HL-60 (cell line): ENCODE measurements at places on chromosomes 13 and 19.

- DNase-seq = no peak
Observed at GRCh38 chr19:58261968-58262921, 16.5 kb upstream of the ZNF8 start.

GRCh38 chr13:42650506-42650905, 76.6 kb downstream of the TNFSF11 start:
- no peak for DNase-seq

DNA sequence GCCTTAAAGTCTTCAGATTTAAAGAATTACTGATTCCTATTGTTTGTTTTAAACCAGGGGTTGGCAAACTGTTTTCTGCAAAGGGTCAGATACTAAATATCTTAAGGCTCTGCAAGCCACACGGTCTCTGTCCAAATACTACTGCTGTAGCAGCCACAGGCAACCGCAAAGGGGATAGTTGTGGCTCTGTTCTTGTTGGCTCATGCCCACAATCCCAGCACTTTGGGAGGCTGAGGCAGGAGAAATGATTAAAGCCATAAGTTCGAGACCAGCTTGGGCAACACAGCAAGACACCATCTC, 22.4 kb downstream of the RANBP3 start:
- no peak for DNase-seq

DNA sequence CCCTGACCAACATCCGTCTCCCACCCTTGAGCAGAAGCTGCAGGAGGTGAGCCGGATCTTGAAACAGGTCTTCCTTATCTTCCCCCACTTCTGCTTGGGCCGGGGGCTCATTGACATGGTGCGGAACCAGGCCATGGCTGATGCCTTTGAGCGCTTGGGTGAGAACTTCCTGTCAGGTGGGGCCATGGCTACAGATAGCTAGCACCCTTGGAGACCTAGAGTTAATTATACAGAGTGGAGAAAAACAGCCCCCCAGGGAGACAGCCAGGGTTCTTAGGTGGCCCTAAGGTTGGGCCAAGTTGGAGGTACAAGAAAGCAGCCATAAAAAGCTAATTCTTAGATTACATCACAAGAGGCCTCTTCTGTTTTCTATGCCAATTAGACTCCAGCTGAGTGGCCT, 8.9 kb upstream of the ARHGAP45 start:
- no peak for DNase-seq

DNA sequence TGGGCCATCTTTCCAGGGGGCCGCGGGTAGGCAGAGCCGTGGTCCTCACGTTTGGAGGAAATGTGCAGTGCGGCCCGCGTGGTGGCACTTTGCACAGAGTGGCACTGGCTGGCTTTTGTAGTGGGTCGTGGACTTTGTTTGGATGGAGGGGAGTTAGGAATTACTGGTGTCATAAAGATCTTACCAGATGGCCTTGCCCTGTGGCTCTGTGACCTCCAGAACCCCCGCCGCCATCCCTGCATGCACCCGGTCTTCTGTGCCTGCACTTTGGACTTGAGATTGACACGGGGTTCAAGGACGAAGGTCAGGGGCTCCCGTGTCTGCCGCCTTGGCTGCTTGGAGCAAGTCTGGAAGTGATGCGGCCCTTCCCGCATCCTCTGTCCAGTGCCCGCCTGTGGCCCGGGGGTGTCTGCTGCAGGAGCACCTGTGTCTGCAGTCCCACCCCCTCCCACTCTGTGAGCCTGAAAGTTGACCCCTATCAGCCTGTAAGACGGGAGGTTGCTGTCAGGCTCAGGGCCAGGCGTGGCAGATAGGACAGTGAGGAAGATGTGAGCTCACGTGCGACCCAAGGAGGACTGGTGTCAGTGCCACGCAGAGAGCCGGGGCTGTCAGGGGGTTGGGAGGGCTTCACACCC, 2.2 kb downstream of the GNA11 start:
- DNase-seq = no peak

DNA sequence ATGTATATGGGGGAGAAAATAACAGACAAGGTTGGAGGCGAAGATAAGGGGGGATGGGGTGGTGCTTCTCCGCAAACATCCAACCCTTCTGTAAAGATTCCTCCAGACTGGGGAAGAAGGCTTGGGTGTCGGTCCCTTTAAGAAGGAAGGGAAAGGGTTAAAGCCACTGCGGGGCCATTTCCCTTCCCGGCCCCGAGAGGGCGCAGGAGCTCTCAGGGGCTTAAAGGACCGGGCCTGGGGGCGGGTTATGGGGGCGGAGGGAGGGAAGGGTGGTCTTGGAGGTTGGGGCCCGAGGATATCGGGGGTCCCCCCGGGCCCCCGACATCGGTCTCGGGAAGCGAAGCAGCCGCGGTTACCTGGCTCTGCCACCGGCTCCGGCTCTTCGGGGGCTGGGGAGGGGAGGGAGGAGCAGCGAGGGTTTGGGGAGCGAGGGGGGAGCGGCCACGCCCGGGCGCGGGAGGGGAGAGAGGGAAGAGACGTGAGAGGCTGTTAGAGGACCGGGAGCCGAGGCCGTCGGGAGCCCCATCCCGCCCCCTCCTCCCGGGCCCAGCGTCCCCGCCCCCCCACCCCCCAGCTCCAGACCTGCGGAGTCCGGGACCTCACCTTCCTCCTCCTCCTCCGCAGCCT, 2.8 kb downstream of the TNNT1 start:
- DNase-seq = peak; percentile 51

- no peak for DNase-seq
Observed at GRCh38 chr13:106986033-106986484, 418.1 kb upstream of the ARGLU1 start.

DNA sequence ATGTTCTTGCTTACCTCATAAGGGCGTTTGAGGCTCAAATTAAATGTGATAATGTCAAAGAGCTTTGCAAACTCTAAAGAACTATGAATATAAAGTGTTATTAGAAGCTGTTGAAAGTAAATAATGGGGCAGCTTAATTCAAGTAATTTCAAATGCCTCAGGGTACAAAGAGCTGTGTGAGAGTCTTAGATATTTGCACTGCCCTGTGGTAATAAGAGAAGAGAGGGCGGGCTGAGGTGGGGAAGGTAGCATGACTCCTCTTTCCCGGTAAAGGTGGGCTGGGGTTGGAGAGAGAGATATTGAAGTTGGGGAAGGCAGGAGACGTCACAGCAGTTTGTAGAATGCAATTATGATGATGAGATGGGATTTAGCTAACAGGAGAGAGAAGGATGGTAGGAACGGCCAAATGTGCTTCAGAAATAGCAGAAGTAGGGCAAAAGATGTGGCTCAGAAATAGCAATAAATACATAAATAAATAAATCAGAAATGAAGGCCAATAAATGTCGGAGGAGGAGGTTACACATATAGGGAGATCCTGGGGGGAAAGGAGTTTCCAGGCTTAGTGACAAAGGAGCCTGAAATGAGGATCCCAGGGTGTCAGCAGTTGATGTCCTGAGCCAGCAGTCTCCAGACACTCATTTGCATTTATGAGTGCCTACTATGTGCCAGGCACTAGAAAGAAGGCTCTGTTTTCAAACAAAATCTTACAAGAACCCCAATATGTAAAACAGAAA, 35.7 kb upstream of the RCBTB2 start:
- DNase-seq = no peak
